Stimulated activated CD4-positive, alpha-beta T cell treated with anti-CD3 and anti-CD28 coated beads, Interleukin-15, amount 100 ng/mL, for 1 hour (primary cell): ENCODE measurements at places on chromosomes 3 and 15.

- DNase-seq = no peak
These were observed 41.4 kb upstream of the IL12A start for GRCh38 chr3:159947220-159947619.

GRCh38 chr3:138051947-138052802 lies 42.2 kb downstream of the CLDN18 start:
- no peak for DNase-seq

- no peak for DNase-seq
These were observed 20.0 kb upstream of the IREB2 start for GRCh38 chr15:78417754-78418630.

GRCh38 chr3:184380185-184380626 lies 352 bp downstream of the CHRD start:
- DNase-seq = no peak

DNA sequence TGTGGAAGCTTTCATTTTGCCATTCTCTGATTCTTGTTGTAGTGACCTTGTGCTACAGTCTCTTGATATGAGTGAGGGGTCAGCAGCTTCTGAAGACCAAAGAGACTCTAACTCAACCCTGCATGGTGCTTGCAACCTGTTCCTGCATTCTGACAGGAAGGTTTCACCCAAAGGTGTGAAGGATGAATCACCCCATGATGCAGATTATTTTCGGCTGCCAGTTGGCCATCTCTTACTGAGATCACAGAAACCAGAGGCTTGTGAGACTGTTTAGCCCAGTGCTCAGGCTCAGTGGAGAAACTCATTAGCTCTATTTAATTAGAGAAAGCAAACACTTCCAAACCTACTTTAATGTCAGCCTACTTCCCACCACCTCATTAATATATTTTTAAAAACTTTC lies 29.2 kb upstream of the TPRG1 start:
- DNase-seq = no peak
